Activated CD8-positive, alpha-beta memory T cell treated with anti-CD3 and anti-CD28 coated beads, Interleukin-2, amount 50 U/mL, for 4 hours (primary cell): ENCODE measurements at places on chromosomes 5 and 9.
A peak's percentile ranks its signal among the peaks of the same experiment; 100 is the strongest.

DNA sequence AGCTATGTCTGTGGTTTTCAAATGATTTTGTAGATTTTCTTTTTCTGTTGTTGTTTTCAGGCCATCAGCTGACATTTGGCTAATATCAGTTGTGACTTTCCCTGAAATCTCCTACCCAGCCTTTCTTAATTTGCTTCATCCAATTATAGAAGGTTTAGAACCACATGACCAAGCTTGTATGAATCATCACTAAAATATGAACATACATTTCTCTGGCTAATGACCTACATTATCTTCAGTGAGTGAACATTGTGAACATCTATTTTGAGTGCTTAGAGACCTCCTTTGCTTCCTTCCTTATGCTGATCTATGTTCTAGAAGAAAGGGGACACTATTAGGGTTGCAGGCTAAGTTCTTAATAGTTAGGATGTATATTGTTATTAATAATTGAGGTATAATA lies 532.5 kb downstream of the RAB3C start:
- no peak for DNase-seq

GRCh38 chr5:131277875-131278740 lies 14.3 kb downstream of the CDC42SE2 start:
- no peak for DNase-seq

DNA sequence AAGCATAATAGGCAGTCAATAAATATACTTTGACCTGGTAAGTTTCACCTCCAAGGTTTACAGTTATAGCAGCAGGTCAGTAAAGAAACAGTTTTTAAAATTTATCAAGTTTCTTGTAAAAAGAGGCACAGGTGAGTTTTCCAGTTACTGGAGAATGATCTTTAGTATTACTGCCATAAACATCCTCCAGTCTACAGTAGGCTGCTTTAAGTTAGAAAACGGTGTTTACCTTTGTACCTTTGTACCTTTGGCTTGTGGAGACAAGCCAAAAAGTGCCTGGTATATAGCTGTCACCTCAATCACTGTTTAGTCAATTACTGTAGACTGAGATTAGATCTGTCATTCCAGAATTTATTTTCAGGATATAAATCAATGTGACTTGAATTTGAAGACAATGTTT lies 42.7 kb upstream of the SRFBP1 start:
- DNase-seq = no peak

DNA sequence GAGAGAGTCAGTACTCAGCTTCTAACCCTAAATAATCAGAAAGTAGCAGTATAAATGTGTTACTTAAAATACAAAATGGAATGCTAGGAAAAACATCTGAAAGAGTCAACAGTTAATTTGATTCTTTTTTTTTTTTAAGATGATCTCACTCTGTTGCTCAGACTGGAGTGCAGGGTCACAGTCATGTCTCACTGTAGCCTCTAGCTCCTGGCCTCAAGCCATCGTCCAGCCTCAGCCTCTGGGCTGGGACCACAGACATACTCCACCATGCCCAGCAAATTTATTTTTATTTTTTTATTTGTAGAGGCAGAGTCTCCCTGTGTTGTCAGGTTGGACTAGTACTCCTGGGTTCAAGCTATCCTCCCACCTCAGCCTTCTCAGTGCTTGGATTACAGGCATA lies 424.9 kb downstream of the IRX2 start:
- DNase-seq = no peak

DNA sequence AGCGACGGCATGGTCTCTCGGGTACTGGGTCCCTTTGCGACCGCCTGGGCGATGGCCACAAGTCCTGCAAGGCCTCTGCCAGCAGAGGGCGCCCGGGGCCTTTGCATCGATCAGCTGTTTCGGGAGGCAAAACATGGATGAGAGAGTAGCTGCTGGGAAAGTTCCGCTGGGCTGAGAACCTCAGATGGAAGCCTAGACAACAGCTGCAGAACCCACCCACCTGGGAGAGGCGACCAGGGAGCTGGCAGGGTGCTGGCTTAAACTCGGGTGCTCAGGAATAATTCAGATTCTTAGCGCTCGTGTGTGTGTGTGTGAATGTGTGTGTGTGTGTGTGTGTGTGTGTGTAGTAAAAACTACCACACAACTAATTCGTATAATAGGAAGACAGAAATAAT lies 50.0 kb downstream of the TRIM32 start:
- peak; percentile 28 for DNase-seq

DNA sequence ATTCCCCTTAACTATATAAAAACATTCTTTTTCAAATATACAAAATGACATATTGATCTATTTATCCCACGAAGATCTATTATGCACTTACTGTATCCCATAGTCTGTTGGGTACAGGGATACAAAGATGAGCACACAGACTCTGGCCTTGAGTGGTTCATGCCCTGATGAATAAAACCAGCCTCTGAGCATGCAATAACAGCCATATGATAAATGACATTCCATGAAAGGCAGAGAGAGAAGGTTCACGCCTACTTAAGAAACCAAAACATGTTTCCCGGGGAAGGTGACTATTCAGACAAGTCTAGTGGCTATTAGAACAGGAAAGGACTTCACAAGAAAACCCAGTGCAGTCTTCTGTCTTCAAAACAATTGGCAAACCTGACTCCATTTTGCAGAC lies 406.2 kb upstream of the BRINP1 start:
- no peak for DNase-seq

- no peak for DNase-seq
Measured at GRCh38 chr9:125407432-125407973, 145.9 kb downstream of the GAPVD1 start.

- DNase-seq = no peak
Measured at GRCh38 chr5:86461169-86461956, 156.4 kb upstream of the COX7C start.

- DNase-seq = no peak
Measured at GRCh38 chr5:83099001-83099400, 21.7 kb downstream of the XRCC4 start.
